ENCODE measurements at places on chromosomes 2 and 18.

- peak; percentile 18 for DNase-seq
Observed at GRCh38 chr2:20350041-20350712, 467 bp downstream of the PUM2 start.

- DNase-seq, result no peak
Observed at GRCh38 chr2:113282747-113283533, 4.2 kb upstream of the PAX8 start.

- DNase-seq, result no peak
Observed at GRCh38 chr2:20579866-20580265, 71.0 kb downstream of the HS1BP3 start.

- DNase-seq, result no peak
Observed at GRCh38 chr2:26562811-26563645, 78.1 kb downstream of the CIB4 start.

- DNase-seq, result no peak
Observed at GRCh38 chr2:105681927-105682326, 62.8 kb upstream of the NCK2 start.

DNA sequence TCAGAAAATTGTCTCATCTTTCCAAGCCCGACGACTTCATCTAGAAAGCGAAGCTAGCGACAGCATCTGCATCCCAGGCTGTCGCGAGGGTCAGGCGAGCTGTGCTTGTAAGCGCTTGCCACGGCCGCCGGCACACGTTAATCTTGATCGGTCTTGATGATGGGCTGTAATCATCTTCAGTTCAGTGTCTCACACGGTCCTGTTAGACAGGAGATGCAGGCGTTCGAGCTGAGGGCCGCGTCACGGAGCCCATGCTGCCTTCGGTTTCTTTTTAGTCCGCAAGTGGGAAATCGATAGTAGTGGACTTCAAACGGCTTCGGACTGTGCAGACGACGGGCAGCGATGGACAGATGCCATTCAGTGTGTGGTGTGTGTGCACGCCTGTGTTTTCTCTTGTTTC is 43.6 kb downstream of the ADI1 start:
- DNase-seq, result no peak

GRCh38 chr2:221109552-221109951 is 462.6 kb downstream of the EPHA4 start:
- no peak for DNase-seq

- no peak for DNase-seq
Observed at GRCh38 chr2:226551522-226552250, 247.9 kb downstream of the IRS1 start.

Measured in cortex of kidney (tissue), 1 donor.